ENCODE measurements at places on chromosomes 2 and 18. TPM values are rescaled to one million over a fixed set of nuclear protein-coding genes. Genes with fewer than 3 reads are reported as not detected.

- DNase-seq = no peak
Observed at GRCh38 chr2:75284345-75284744, 85.0 kb upstream of the TACR1 start.

Gene UGT1A8
- 0.46 TPM for total RNA-seq

Gene ADD2
- total RNA-seq = 16.0 TPM

- peak; percentile 45 for DNase-seq
Observed at GRCh38 chr2:72412214-72412613, 264.6 kb upstream of the CYP26B1 start.

DNA sequence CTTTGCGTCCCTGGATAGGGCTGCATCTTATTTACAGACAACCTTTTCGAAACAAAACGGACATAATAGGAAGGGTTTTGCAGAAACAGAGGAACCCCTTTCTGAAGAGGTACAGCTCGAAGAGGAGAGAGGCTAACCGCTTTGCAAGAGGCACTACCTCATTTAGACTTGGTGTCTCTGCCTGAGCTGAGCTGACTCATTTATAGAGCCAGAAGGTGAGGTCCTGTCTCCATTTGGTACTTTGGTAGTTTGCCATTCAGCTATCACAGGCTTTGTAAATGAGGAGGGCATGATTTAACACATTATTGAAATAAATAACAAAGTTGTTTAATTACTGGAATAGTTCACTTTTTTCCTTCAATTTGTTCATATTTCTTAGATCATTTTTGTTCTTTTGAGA lies 2.2 kb upstream of the NXPH2 start:
- no peak for DNase-seq

DNA sequence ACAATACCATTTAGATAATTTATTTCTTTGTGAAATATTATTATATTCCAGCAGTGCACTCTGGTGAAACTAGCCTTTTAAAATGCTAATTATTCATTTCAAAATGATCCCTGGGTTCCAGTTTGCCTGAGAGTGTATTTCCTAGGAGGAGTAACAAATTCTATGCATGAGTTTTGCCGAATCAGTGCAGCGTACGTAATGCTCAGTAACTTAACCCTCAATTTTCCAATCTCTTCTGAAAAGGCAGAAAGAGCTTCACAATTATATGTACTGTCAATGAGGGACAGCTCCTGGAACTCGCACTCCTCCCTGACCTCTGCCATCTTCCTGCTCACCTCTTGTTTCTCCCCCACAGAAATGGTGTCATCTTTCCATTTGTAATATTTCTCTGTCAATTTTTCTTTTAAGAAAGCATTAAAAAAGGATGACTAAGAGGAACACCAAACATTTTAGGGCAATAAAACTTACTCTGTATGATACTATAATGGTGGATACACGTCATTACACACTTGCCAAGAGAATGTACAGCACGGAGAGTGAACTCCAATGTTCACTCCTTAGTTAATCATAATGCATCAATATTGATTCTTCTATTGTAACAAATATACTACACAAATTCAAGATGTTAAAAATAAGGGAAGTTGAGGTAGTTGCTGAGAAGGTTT lies 25.7 kb upstream of the XIRP2 start:
- DNase-seq = peak; percentile 86

DNA sequence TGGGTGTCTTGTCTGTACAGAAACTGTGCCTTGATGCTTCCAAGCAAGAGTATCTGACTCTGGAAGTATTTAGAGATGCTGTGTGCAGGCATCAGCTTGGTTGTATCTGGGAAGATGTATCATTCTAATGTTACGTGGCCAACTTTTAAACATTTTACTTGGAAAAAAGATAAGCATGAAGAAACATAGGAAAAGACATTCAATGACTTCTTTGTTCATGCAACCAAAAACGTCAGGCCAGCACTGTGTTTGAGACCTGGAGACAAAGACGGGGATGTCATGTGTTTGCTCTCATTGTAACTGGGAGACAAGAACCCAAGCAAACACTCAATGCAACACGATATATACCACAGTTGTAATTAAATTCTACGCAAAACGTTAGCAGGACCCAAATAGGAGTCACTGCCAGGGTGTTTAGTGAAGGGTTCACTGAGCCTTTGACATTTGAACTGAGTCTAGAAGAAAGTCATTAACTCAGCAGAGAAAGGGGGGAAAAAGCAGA lies 8.9 kb upstream of the SESTD1 start:
- no peak for DNase-seq
